ENCODE measurements at places on chromosomes 7 and 10.
A peak's percentile ranks its signal among the peaks of the same experiment; 100 is the strongest.

DNA sequence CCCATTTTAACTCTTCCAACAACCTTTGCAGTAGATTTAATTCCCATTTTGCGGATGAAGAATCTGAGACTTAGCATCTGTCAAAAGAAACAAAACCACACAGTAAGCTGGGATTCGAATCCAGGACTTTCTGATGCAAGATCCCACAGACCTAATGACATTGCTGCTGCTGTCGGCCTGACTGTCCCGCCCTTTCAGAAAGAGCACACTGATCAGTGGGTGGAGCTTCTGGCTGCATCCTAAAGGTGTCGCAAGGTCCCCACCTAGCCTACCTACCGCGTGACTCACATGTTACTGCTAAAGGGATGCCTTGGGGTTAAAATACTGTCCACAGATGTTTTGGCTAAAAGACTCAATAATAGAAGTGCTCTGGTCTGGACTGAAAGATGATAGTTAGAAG is 134.7 kb downstream of the EMX2 start:
- no peak for DNase-seq

- DNase-seq, result peak; percentile 19
These were observed 29.0 kb downstream of the ATOH7 start for GRCh38 chr10:68202960-68203353.

DNA sequence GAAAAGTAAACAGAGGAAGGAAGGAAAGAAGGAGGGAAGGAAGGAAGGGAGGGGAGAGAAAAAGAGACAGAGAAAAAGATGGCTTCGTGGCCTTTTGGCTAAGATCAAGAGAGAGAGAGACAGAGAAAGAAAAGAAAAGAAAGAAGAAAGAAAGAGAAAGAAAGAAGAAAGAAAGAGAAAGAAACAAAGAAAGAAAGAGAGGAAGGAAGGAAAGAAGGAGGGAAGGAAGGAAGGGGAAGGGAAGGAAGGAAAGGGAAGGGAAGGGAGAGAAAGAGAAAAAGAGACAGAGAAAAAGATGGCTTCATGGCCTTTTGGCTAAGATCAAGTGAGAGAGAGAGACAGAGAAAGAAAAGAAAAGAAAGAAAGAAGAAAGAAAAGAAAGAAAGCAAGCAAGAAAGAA is 91.4 kb downstream of the PRLHR start:
- DNase-seq, result no peak

- DNase-seq, result no peak
These were observed 76.8 kb downstream of the PTN start for GRCh38 chr7:137266764-137267163.

GRCh38 chr7:53119514-53119941 is 84.1 kb downstream of the POM121L12 start:
- no peak for DNase-seq

DNA sequence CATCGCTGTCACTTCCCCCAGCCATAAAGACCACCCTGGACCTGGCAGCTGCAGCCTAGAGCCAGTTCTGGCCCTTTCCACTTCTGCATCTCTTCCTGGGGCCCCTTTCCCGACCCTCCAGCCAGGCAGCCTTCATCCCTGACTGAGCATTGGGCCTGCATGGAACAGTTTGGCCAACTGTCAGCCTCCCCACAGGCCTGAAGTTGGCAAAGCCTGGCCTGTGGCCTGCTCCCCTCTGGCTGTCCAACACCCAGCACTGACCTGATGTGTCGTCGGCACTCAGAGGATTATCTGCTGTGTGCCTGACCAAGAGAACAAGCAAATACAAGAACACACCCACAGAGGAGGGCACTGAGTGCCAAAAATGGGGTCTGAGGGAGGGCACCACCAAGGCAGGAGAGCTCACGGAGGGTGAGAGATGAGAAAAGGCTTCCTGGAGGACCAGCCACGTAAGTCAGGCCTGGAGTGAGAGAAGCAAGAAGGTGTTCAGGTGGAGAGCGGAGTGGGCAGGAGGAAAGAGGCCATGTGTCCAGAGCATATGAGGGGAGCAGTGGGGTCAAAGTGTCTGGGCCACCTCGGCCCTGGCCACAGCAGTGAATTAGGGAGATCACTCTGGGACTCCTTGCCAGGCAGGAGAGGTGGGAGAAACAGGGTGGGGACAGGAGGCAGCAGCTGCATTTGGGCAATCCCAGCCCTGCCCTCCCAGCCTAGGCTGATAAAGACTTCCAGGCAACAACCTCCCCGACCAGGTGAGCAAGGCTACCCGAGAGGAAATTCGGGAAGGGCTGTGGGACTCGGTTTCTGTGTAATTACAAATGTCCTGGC is 4.5 kb downstream of the GPRIN2 start:
- DNase-seq, result no peak

GRCh38 chr7:116582806-116583444 is 58.1 kb downstream of the CAV1 start:
- no peak for DNase-seq

DNA sequence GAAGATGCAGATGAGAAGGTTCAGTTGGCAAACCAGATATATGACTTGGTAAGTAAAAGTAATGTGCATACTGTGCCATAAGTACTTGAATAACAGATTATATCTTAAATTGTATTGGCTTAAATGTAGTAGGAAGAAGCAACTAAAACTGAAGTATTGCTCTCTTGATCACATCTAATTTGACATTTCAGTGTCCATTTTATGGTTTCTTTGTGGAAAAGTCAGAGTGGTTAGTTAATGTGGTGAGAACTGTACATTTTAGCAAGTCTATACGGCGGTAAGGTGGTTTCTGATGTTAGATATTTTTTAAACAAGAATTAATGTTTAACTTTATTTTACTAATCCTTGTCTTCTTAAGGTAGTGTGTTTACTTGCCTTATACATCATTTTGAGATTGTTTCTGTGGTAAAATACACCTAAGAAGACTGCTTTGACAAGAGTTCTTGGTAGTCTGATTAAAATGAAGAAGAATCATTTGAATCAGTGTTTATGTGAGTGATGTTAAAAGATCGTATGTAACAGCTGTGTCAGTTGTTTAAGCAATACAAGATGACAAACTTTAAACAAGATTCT is 5.1 kb downstream of the ING3 start:
- DNase-seq, result peak; percentile 51
